Pulmonary artery endothelial cell (primary cell): ENCODE measurements at places on chromosomes 6 and 20. TPM values are rescaled to one million over a fixed set of nuclear protein-coding genes. Genes with fewer than 3 reads are reported as not detected.

SFTA2 gene
- total RNA-seq = not detected in 2 replicates

GRCh38 chr6:39178804-39179203, 50.5 kb downstream of the KCNK5 start:
- DNase-seq = no peak

- no peak for DNase-seq
These were observed 20.2 kb upstream of the TBC1D7 start for GRCh38 chr6:13348334-13349113.

DNA sequence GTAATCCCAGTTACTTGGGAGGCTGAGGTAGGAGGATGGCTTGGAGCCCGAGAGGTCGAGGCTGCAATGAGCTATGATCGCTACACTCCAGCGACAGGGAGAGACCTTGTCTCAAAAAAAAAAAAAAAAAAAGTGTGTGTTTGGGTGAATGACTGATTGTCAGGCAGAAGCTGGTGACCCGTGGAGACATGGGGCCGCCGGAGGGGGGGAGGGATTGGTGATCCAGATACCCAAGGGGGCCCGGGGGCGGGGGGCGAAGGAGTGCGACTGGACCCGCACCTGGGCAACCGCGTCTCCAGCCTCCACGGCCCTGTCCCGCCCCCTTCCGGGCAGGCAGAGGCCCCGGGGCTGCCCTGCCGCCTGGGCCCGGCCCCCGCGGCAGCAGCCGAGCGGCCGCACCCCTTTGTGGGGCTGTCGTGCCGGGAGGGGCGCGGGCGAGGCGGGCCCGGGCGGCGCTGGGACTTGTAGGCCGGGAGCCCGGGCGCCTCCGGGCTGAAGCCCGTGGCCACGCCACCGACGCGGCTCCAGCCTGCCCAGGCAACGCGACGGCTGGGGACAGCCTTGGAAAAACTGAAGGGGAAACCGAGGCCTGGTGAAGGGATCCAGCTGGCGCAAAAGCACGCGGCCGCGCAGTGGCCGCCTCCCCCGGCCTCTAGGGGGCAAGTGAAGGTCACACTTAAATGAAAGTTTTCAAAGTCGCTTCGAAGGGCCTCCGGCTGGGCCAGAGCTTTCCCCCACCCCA, 2.1 kb upstream of the RBM38 start:
- no peak for DNase-seq

GRCh38 chr20:38804682-38805501, 605 bp upstream of the PPP1R16B start:
- DNase-seq = peak; percentile 88

DNA sequence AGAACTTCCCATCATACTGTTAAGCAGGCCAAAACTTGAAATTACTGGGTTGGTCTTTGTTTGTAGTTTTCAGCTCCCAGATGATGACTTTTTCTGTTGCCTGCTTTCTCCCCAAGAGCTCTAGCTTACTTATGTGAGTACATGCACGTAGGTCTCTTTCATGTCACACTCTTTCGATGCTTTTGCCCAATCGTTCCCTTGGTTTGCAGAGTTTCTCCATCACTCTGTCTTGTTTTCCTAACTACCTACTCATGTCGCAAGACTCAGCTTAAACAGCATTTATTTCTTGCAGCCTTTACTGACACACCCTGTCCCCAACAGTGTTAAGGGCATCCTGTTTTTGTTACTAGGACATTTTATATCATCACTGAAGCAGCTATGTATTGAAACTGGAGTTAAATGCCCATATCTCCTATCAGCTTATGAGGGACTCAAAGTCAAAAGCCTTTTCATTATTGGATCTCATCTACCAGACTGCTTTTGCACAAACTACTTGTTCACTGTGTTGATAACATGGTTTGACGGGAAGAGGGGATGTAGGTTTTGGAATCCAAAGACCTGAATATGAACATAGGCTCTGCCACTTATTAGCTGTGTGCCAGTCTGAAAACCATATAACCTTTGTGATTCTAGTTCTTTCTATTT, 2.9 kb downstream of the ARG1 start:
- no peak for DNase-seq

- DNase-seq = no peak
These were observed 108.3 kb downstream of the TNFAIP3 start for GRCh38 chr6:137975188-137975940.

DNA sequence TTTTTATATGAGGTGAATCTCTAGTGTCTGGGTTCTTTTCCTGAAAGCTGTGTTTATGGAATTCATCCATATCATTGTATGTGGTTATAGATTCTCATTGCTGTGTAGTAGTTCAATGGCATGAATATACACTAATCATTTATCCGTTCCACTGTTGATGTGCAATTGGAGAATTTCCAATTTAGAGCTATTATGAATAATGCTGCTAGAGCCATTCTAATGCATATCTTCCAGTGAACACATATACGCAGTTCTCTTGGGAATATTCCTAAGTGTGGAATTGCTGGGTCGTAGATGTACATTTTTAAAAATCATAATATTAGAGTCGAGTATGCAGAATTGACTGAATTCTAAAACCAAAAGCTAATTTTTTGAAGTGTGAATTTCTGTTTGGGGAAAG, 327.5 kb upstream of the JAG1 start:
- DNase-seq = no peak

GRCh38 chr6:145887969-145888368, 73.4 kb upstream of the FBXO30 start:
- DNase-seq = no peak

GRCh38 chr20:24559114-24559732, 89.8 kb downstream of the SYNDIG1 start:
- DNase-seq = no peak

ZNF341 gene
- total RNA-seq = 0.86 and 1.1 TPM in 2 replicates

DNA sequence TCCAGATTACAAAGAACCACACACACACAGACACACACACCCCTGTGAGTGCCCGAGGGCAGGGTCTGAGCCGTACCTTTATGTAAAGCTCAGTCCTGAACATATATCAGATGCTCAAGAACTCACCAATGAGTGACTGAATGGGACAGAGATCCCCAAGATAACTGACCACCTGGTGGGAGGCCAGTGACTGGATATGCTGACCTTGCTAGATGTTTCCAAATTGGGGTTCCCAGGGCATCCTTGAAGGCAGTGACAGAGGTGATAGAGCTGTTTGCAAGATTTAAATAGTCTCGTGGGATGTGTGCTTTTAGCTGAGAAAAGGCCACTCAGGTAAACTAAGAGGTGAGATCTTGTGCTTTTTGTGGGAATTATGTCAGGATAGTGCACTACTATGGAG, 39.3 kb downstream of the KCNK17 start:
- DNase-seq = no peak

EGFL8 gene
- total RNA-seq = 1.2 and 1.3 TPM in 2 replicates
